ENCODE measurements at places on chromosomes 3 and 15.

DNA sequence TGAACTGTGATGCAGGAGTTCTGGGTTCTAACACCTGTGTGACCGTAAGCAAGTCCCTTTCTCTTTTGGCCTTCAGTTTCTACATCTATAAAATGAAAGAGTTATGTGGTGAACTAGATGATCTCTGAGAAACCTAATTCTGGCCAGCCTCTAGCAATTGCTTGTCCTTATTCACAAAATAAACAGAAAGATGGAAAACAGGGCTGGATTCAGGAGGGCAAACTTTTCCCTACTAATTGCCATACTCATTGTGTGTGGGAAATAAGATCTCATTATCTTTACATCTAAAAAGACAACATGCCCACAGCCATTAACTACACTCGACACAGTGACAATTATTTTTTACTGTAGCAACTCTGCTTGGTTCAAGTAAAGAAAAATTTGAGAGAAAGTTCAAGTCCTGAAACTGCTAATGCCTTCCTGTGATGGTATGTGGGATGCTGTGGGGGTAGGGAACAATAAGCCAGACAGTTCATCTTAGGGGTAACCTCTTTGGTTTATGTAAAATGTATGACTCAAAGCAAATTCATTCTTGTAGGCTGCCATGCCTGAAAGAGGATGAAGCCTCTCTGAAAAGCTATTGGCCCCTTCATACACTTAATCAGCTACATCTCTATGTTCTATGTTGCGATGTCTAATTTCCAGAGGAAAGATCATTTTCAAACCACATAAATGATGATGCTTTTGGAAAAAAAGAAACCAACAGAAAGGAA lies 177.6 kb upstream of the BCL6 start:
- DNase-seq: no peak

DNA sequence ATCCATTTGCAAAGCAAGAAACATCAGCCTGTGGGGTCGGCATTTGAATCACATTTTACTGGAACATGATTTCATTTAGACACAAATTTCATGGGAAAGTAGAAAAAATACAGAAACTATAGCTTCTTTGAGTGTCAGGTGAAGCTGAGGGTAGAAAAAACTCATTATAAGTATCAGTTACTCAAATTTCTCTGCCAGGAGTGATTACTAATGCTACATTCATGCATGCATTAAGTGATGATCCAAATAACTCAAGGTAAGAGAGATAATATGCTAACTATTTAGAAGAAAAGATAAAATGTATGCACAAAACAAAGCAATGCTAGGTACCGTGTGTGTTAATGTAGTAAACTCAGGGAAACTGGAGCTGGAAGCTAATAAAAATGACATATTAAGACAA lies 406.0 kb downstream of the GAP43 start:
- no peak for DNase-seq

- no peak for DNase-seq
These were observed 24.3 kb upstream of the CP start for GRCh38 chr3:149245738-149246451.

- DNase-seq: no peak
These were observed 95.2 kb downstream of the SEMA6D start for GRCh38 chr15:47812470-47812999.

- no peak for DNase-seq
These were observed 31.8 kb downstream of the GSK3B start for GRCh38 chr3:120062474-120062873.
